Esophagus squamous epithelium (tissue), 5 donors: ENCODE measurements at places on chromosomes 5 and 9. TPM values are rescaled to one million over a fixed set of nuclear protein-coding genes. Genes with fewer than 3 reads are reported as not detected.

DNA sequence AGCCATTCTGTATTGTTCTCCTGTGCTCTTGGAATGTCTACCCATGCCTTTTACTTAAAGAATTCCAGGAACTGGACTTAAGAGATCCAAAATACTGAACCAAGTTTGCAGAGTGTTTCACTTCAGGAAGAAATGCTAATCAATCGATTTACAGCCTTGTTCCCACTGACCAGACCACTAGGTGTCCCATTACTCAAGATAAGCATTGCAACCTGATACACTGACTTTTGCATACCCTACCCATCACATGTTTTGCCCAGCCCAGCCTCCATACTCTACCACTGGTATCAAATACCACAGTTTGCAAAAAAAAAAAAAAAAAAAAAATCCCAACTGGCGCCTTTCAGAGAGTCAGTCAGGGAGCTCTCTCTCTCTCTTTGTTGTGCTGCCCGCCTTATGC lies 550.8 kb downstream of the CDH9 start:
- no peak for DNase-seq
- H3K27ac ChIP-seq: no peak overlapping the region
- H3K4me1 ChIP-seq: no peaks in the 10 kb centered on the region

The CIZ1 gene
- 31.0 TPM for total RNA-seq

The CDHR2 gene
- total RNA-seq: under 0.01 TPM

The C9orf153 gene
- not detected for total RNA-seq

GRCh38 chr5:174348311-174348981 lies 302.9 kb downstream of the NSG2 start:
- no peak overlapping the region for H3K4me3 ChIP-seq
- DNase-seq: no peak
- no peaks in the 10 kb centered on the region for H3K36me3 ChIP-seq

GRCh38 chr9:25814023-25814422 lies 135.8 kb upstream of the TUSC1 start:
- no peak overlapping the region for H3K27ac ChIP-seq
- H3K36me3 ChIP-seq: no peaks in the 10 kb centered on the region
- no peaks in the 10 kb centered on the region for H3K4me1 ChIP-seq
- H3K27me3 ChIP-seq: no peaks in the 10 kb centered on the region
- DNase-seq: no peak
- H3K4me3 ChIP-seq: no peak overlapping the region
